ENCODE measurements at places on chromosomes 7 and 10.

GRCh38 chr7:90752051-90752450 lies 155.9 kb downstream of the CDK14 start:
- no peak for DNase-seq

GRCh38 chr7:87474533-87475358 lies 734 bp downstream of the ABCB4 start:
- no peak for DNase-seq

GRCh38 chr10:125166658-125167057 lies 6.3 kb upstream of the CTBP2 start:
- DNase-seq = no peak

DNA sequence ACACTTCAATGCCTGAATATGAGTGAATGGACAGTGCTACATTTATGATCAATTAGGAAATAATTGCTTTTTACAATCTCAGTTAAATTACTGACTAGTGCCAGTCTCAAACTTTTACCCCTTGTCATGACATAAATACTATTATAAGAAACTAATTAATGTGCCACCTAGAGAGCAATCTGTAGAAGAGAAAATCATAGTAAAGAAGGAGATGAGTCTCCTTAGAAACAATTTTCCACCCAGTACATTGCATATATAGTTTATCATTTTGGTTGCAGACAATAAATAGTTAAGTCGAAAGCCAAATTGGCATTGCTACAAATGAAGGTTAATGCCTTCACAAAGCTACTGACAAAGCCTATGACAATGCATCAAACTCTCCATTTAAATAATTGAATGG lies 68.6 kb downstream of the SLC13A1 start:
- DNase-seq = no peak

DNA sequence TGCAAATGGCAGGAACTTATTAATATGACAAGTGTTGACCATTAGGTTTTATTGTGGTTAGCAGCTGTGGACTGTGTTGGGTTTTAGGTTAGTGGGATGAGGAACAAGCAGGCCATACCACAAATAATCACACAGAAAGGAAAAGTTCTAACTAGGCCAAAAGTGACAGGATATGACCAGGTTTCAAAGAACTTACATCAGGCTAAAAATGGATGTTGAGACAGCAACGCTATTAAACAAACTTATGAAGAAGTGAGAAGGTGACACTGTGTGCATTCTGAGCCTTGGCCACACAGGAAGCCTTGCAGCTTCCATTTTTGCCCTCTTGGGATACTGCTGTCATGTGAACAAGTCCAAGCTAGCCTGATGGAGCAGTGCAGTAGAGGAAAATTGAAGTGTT lies 568.8 kb downstream of the HTR7 start:
- no peak for DNase-seq

DNA sequence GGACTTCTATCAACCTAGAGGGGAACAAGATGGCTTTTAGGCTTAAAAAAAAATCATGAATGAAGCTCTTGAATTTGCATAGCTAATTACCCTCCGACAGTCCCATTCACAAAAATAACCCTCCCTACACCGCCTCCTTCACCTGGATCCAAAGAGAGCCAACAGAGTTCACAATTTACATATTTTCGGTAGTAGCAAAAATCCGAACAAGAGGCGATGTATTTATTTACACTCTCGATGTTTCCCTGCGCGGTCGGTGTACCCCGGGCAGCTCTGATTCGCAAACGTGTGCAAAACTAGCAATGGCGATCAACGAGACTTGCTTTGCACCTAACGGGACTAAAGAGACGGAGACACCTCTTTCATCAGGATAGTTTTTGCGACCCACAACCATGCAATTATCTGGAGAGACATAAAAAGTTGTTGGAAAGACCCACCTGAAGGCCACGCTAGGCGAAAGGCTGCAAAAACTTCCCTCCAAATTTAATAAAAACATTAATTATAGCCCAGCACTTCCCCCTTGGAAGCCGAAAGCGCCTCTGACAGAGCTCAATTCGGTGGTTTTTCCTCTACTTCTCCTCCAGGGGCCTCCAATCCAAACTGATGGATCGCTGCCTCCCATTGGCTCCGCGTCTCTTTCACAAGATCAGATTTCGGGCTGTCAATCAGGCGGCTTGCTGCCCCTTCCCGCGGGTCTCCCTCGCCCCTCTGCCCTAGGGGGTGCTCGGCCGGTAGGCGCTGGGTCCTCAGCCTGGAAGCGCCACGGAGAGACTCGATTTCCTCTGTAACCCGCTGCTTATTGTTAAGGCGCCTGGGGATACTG lies at the start of gene ETV1:
Gene ETV1 (minus strand): TSS at position 541 of the 823 bp plus-strand sequence. CDS start 614 bp downstream, outside the sequence.
- DNase-seq = no peak

DNA sequence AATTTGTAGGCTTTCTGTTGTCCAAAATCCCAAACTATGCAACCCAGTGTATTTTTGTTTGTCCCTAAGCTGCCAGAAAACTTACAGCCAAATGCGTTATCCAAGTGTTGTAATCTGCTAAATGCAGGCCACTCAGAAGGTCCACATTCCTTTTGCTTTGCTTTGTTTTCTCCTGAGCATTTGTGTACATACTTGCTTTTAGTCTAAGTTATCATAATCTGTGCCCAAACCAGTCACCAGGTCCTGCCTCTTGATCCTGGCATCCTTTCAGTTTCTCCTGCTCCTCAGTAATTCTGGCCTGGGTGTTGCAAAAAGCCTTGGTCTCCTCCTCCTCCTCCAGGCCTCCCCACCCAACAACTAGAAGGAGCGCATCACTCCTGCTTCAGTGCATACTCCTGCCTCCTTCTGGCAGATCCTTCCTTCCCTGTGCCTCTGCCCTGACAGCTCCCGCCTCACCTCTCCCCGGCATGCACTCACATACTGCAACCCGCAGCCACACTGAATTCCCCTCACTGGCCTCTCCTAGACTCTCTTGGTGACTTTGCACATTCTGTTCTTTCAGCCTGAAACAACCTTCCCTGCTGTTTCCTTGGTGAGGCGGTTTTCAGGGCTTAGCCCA lies 2.3 kb downstream of the DENND2A start:
- DNase-seq = no peak

- no peak for DNase-seq
Measured at GRCh38 chr7:32222251-32222900, 152.2 kb upstream of the PDE1C start.

DNA sequence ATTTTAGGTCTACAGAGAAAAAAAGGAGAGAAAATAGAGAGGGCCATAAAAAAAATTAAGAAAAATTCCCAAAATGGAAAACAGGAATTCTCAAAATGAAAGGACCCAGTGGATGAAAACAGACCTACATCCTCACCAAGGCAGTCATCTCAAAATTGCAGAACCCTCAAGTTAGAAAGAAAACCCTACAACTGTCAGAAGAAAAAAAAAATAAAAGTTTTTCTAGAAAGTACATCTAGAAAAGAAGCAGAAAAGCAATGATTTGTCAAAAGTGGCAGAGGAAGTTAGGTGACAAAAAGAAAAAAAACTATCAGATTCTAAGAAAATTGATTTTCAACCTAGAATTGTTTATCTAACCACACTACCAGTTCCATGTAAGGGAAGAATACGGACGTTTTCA lies 167.6 kb upstream of the LRGUK start:
- no peak for DNase-seq

Data from NCI-H1048 (cell line).